PC-3 (cell line): ENCODE measurements at places on chromosomes 13 and 19. TPM values are rescaled to one million over a fixed set of nuclear protein-coding genes. Genes with fewer than 3 reads are reported as not detected.
A peak's percentile ranks its signal among the peaks of the same experiment; 100 is the strongest.

Gene MYO1F
- total RNA-seq = 2.0 TPM in 1 of 2 replicates, not detected in the other

GRCh38 chr19:2538096-2538757 lies 62.3 kb downstream of the GADD45B start:
- H3K36me3 ChIP-seq = no peaks in the 10 kb centered on the region
- peaks cover 50% of the 10 kb centered on the region for H3K4me1 ChIP-seq
- no peaks in the 10 kb centered on the region for H3K27me3 ChIP-seq
- no peak overlapping the region for H3K4me3 ChIP-seq
- no peak overlapping the region for H3K27ac ChIP-seq

Gene TLE6
- total RNA-seq = 1.9 and 4.1 TPM in 2 replicates

DNA sequence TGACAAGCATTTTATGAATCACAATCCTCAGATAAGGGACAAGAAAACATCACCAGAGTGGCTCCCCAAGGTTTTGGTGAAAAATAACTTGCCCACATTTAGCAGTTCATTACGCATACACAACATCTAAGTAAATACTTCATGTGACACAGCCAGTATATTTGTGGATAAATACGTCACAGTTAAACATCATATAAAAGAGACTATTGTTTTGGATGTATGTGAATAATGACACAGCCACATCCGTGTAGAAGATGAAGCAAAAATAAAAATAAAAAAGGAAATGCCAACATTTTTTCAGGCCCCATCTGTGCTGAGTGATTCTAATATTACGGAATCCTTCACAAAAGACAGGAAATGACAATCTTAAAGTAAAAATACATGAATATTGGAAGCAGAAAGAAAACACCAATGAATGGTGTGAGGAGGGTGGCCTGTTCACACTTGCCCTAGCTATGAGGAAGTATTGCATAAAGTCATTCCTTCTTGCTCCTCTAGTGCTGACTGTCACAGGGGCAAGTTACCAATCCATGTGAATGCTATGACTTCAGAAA lies 457.1 kb downstream of the KLF12 start:
- H3K27me3 ChIP-seq = no peaks in the 10 kb centered on the region
- H3K36me3 ChIP-seq = no peaks in the 10 kb centered on the region
- H3K27ac ChIP-seq = peak overlapping the region; percentile 100

GRCh38 chr19:40806423-40807146 lies 7.6 kb downstream of the EGLN2 start:
- peaks cover 6% of the 10 kb centered on the region for H3K36me3 ChIP-seq
- peaks cover 19% of the 10 kb centered on the region; the same call in 1 of the 2 replicates for H3K4me1 ChIP-seq
- H3K27me3 ChIP-seq = no peaks in the 10 kb centered on the region
- DNase-seq = no peak
- H3K27ac ChIP-seq = no peak overlapping the region
- no peak overlapping the region for H3K4me3 ChIP-seq

- H3K27ac ChIP-seq = peak overlapping the region; percentile 58
- no peaks in the 10 kb centered on the region for H3K27me3 ChIP-seq
- no peaks in the 10 kb centered on the region for H3K36me3 ChIP-seq
These were observed 389.3 kb upstream of the PCDH9 start for GRCh38 chr13:67619351-67619994.

- no peaks in the 10 kb centered on the region for H3K36me3 ChIP-seq
- H3K27ac ChIP-seq = no peak overlapping the region
- H3K27me3 ChIP-seq = no peaks in the 10 kb centered on the region
- no peak overlapping the region for H3K4me3 ChIP-seq
- DNase-seq = peak; percentile 12
These were observed 157.5 kb downstream of the RGCC start for GRCh38 chr13:41614671-41615527.

- H3K36me3 ChIP-seq = peaks cover 7% of the 10 kb centered on the region
- no peak overlapping the region for H3K27ac ChIP-seq
- no peaks in the 10 kb centered on the region for H3K27me3 ChIP-seq
- no peak for DNase-seq
These were observed 59.0 kb downstream of the PTPRS start for GRCh38 chr19:5281588-5281987.

GRCh38 chr13:67227131-67227983 lies 2.8 kb downstream of the PCDH9 start:
- DNase-seq = no peak
- no peak overlapping the region for H3K27ac ChIP-seq
- peaks cover 16% of the 10 kb centered on the region for H3K4me1 ChIP-seq

- H3K4me3 ChIP-seq = no peak overlapping the region
- DNase-seq = peak; percentile 48
- H3K4me1 ChIP-seq = peaks cover under 1% of the 10 kb centered on the region; the same call in 1 of the 2 replicates
These were observed 10.5 kb downstream of the PVR start for GRCh38 chr19:44653977-44654774.

DNA sequence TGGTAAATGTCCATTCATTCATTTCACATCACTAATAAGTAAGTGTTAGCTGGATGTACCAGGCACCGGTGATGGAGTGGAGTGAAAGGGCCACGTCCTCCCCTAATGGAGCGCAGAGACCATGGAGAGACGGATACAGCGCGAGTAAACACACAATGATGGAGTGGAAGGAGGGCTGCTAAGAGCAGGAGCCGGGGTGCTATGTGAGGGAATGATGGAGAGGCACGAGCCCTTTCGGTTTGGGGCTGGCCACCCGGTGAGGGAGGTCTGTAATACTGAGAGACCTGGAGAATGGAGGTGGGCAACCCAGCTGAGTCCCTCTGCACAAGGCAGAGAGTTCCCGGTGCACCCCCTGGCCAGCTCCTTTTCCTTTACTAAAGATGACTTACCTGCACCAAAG lies 53.7 kb downstream of the PEPD start:
- DNase-seq = no peak
- H3K27me3 ChIP-seq = no peaks in the 10 kb centered on the region
- peaks cover 6% of the 10 kb centered on the region for H3K4me1 ChIP-seq
- no peaks in the 10 kb centered on the region for H3K36me3 ChIP-seq
- H3K4me3 ChIP-seq = no peak overlapping the region

Gene SCGB2B2
- total RNA-seq = not detected in 2 replicates

DNA sequence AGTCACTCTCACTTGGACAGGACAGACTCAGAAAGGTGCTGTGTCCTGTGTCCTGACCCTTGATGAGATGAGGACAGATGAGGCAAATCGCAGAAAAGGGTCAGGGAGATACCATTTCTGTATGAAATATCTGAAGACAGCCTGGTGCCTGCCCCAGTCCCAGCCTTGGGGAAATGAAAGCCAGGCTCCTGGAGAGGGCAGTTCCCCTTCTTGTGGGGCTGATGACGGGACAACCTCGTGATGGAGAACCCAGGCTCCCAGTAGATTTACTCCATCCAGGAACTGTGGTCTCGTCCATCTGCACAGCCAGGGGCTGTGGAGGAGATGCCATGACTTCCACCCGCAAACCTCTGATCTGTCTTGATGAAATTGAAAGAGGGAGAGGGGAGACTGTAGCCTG lies 13.8 kb downstream of the LILRB1 start:
- H3K27ac ChIP-seq = no peak overlapping the region
- peaks cover 76% of the 10 kb centered on the region for H3K27me3 ChIP-seq
- no peaks in the 10 kb centered on the region for H3K4me1 ChIP-seq
- no peaks in the 10 kb centered on the region for H3K36me3 ChIP-seq
- no peak for DNase-seq
- H3K4me3 ChIP-seq = no peak overlapping the region

Gene PNMA8B
- total RNA-seq = not detected in 2 replicates

DNA sequence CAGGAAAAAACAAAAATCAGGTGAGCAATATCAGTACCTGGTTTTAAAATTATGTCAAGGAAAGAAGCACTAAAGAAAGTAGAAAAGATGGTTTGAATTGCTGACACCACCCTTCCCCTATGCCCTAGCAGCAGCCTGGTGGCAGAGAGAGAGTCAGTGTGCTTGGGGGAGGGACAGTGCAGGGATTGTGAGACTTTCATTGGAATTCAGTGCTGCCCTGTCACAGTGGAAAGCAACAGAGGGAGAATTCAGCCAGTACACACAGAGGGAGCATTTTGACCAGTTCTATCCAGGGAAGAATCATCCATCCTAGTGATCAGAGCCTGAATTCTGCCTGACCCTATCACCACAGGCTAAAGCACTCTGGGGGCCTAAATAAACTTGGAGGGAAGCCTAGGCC lies 222.4 kb upstream of the PCDH17 start:
- H3K36me3 ChIP-seq = no peaks in the 10 kb centered on the region
- no peak overlapping the region for H3K27ac ChIP-seq
- no peaks in the 10 kb centered on the region for H3K4me1 ChIP-seq
- DNase-seq = no peak
- no peaks in the 10 kb centered on the region for H3K27me3 ChIP-seq

DNA sequence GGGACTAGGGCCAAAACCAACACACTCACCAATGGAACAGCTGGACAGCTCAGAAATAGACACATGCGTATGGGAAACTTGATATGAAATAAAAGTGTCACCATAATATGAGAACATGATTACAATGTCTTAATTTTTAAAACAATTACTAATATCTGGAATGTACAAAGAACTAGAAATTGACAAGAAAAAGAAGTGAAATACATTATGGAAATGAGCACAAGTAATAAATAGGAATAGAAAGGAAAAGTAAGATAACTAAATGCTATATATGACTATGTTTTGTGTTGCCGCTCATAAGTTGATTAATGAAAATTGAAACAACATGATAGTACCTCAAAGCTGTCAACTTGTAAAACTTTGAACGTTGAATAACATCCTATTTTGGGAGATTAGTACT lies 801.1 kb downstream of the SLITRK5 start:
- H3K27me3 ChIP-seq = no peaks in the 10 kb centered on the region
- no peak overlapping the region for H3K27ac ChIP-seq
- H3K4me1 ChIP-seq = no peaks in the 10 kb centered on the region
- no peak for DNase-seq

Gene GRIK5
- 0.12 TPM in 1 of 2 replicates, not detected in the other for total RNA-seq

DNA sequence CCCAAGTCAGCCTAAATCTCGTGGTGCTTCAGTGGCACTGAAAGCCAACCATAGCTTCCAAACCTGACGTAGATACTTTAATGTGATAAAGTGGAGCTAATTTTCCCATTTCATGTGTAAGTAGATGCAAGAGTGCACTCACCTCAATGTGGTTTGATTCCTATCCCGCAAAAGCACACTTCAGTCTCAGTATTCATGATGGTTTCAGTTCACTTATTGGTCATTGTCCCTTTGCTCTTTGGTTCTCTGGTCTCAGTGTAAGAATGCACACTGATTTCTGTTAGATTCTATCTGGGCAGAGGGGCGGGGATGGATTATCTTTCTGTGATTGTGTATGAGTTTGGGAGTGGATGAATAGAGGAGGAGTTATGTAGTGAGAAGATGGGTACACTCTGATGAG lies 340.6 kb downstream of the KCNRG start:
- DNase-seq = no peak
- no peaks in the 10 kb centered on the region for H3K36me3 ChIP-seq
- no peak overlapping the region for H3K4me3 ChIP-seq
- no peaks in the 10 kb centered on the region for H3K27me3 ChIP-seq

Gene SIGLEC5
- not detected in 2 replicates for total RNA-seq

DNA sequence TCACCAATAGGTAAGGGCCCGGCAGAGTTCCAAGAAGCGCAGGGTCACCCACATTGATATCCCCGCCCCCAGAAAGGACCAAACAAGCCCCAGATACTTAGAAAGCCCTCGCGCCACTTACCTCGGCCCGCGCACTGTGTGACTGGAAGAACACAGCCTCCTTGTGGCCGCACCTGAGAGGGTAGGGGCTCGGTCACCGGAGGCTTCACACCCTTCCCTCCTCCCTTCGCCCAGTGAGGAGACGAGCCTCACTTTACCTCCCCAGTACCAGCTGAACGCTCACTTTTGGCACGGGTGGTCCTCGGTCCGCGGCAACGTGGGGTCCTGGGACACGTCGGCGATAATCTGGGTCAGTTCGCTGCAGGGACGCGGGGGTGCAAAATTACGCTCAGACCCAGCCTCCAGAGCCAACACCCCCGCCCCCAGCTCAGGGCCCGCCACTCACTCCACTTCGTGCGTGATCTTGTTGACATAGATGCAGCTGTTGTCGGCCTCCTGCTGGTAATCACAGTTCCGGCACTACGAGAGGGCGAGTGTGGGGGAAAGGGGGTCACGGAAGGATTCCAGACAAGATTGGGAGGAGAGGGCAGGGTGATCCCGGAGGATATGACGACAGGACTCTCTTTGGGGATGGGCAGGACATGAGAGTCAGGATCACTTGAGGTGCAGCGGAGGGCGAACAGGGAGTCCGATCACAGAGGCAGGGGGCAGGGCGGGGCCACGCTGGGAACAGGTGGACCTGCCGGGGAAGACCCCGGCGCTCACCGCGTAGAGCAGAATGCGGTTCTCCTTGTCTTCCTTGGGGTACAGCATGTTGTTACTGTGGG lies 568 bp downstream of the POLR2I start:
- DNase-seq = peak; percentile 25
- H3K27me3 ChIP-seq = no peaks in the 10 kb centered on the region
- H3K27ac ChIP-seq = peak overlapping the region; percentile 66
- H3K4me3 ChIP-seq = peak overlapping the region; percentile 73
- H3K4me1 ChIP-seq = peaks cover 18% of the 10 kb centered on the region; the same call in 1 of the 2 replicates

Gene SBNO2
- total RNA-seq = 62.4 and 75.0 TPM in 2 replicates

Gene CALM3
- 160 and 217 TPM in 2 replicates for total RNA-seq
